ENCODE measurements at places on chromosomes 13 and 19. TPM values are rescaled to one million over a fixed set of nuclear protein-coding genes. Genes with fewer than 3 reads are reported as not detected.

GRCh38 chr19:16564842-16565241 lies 7.4 kb downstream of the SLC35E1 start:
- no peak for DNase-seq
- H3K4me3 ChIP-seq = no peak overlapping the region
- H3K36me3 ChIP-seq = no peaks in the 10 kb centered on the region

- H3K27ac ChIP-seq = no peak overlapping the region
- DNase-seq = no peak
- no peaks in the 10 kb centered on the region for H3K27me3 ChIP-seq
- no peaks in the 10 kb centered on the region for H3K4me1 ChIP-seq
- H3K36me3 ChIP-seq = no peaks in the 10 kb centered on the region
Measured at GRCh38 chr13:30572859-30573275, 44.9 kb upstream of the USPL1 start.

GRCh38 chr19:11843722-11844121 lies 4.8 kb upstream of the ZNF439 start:
- H3K4me1 ChIP-seq = no peaks in the 10 kb centered on the region
- no peaks in the 10 kb centered on the region for H3K36me3 ChIP-seq
- DNase-seq = no peak
- H3K27me3 ChIP-seq = no peaks in the 10 kb centered on the region
- H3K27ac ChIP-seq = no peak overlapping the region

The GADD45B gene
- 3.9 TPM for total RNA-seq

The ZNF610 gene
- 13.1 TPM for total RNA-seq

Measured in neural progenitor cell (in vitro differentiated cells).